Breast epithelium (tissue), 4 donors: ENCODE measurements at places on chromosomes 16 and 17. TPM values are rescaled to one million over a fixed set of nuclear protein-coding genes. Genes with fewer than 3 reads are reported as not detected.

TBC1D3 gene
- total RNA-seq: not detected

CHRNE gene
- total RNA-seq: 2.0 TPM

DNA sequence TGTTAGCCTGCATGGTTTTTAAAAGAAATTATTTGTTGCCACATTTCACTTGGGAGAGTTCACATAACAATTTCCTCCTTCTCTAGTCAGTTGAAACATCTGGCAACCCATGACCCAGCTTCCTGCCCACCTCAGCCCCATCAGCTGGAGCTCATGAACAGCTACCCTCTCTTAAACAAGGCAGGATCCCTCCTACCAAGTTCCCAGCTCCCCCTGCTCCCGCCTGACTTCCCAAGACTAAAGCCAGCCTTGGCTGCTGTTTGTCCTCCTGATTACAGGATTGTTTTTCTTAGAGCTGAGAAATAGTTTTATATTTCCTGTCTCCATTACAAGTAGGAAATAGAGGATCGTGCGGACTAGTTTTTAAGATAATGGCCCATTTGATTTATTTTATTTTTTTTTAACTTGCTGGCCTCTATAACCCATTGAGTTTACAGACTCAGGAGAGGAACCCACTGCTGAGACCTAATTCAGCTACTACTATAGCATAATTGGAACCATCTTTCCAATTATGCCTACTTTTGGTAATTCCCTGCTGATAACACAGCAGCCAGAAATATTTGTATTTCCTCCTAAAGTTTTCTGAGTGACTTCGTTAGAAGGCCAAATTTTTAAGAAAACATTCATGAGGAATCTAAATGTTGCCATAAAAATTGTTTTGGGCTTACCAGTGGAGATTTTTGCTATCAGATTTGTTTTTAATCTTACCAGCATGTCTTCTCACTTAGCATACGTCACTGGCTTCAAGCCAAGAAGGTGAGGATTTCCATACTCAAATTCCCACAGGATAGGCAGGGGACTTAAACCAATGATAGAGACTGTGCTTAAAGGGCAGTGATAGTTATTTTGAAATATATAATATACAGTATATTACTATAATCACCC, 90.0 kb downstream of the ELAC2 start:
- DNase-seq: no peak

DNA sequence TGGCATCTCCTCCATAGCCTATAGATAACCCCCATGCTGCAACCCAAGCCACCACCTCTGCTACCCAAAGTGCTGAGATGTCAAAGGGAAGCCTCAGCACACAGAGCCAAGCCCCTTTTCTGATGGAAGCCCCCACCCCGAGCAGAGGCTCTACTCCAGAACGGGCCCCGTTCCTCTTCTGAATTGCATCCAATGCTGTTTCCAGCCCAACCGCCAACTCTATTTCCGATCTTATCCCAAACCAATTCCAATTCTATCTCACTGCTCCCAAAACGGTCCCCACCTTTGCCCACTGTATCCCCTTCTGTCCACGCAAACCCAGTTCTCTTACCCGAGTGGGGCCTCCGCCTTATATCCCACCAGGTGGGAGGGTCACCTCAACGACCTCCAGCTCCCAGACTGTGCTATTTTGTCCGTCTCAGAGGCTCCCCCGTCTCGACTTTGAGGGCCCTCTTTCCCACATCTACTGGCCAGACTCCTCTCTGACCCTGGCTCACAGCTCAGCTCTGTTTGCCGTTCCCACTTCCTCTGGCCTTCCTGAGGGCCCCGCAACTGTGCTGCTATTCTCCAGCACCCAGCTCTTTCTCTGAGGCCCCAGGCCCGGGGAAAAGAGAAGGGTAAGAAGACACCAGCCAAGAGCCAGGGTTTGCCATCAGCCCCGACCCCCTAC, 487 bp downstream of the SRL start:
- no peak for DNase-seq

DNA sequence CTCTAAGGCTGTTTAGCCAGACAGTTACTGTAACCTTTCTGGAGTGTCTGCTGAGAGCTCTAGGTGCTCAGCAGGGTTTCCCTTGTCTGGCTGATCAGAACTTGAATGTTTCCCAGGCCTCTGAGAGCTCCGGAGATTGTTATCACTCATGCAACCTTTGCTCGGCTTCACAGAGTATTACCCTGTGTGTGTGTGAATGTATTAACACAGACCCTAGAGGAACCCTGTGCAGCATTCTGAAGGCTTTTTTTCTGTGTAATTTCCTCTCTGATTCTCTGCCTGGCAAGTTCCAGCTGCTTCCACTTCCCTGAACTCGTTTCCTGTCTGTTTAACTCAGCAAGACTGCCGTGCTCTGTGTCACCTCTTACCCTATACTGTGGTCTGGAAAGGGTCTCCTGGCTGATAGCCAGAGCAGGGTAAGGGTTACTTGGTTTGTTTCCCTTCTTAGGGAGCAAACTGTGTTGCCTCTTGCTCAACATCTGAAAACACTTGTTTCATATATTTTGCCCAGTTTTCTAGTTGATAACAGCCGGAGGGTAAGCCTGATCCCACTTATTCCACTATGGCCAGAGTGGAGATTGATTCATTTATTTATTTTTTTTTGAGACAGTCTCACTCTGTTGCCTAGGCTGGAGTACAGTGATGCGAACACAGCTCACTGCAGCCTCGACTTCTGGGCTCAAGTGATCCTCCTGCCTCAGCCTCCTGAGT, 21.7 kb downstream of the PRMT7 start:
- DNase-seq: no peak
